A549 treated with ZK216348 at 1 μM for 4 hours (cell line): ENCODE measurements at places on chromosomes 3 and 15. TPM values are rescaled to one million over a fixed set of nuclear protein-coding genes. Genes with fewer than 3 reads are reported as not detected.

The TMOD2 gene
- 1.2 to 2.9 TPM (median 2.0 TPM) in 5 replicates for total RNA-seq

The CKMT1B gene
- total RNA-seq, result 2.2 to 4.7 TPM (median 3.7 TPM) in 5 replicates

The ALPK3 gene
- total RNA-seq, result 0.12 to 0.31 TPM (median 0.18 TPM) in 4 of 5 replicates, not detected in the other

The PLA2G4D gene
- not detected in 5 replicates for total RNA-seq

The MNS1 gene
- 2.0 to 5.1 TPM (median 3.5 TPM) in 5 replicates for total RNA-seq

The RAD54L2 gene
- total RNA-seq, result 3.6 to 4.3 TPM (median 3.7 TPM) in 5 replicates

The CYP19A1 gene
- 0.14 to 0.30 TPM (median 0.18 TPM) in 5 replicates for total RNA-seq

The FRMD4B gene
- 0.56 to 1.3 TPM (median 0.78 TPM) in 5 replicates for total RNA-seq

The SERINC4 gene
- 0.11 TPM in 1 of 5 replicates, not detected in the others for total RNA-seq

The FBXW12 gene
- not detected in 5 replicates for total RNA-seq

The LRRN1 gene
- total RNA-seq, result not detected in 5 replicates

The DPPA2 gene
- total RNA-seq, result not detected in 5 replicates

The CHRNA7 gene
- 2.8 to 5.2 TPM (median 3.6 TPM) in 5 replicates for total RNA-seq

The CCRL2 gene
- 0.14 to 0.42 TPM (median 0.16 TPM) in 3 of 5 replicates, not detected in the others for total RNA-seq

The TNFSF10 gene
- total RNA-seq, result 0.14 TPM in 1 of 5 replicates, not detected in the others

The PP2D1 gene
- total RNA-seq, result not detected in 5 replicates
